Bronchial epithelial cell (primary cell): ENCODE measurements at places on chromosomes 2 and 18. TPM values are rescaled to one million over a fixed set of nuclear protein-coding genes. Genes with fewer than 3 reads are reported as not detected.
A peak's percentile ranks its signal among the peaks of the same experiment; 100 is the strongest.

GKN2 gene
- not detected in 2 replicates for total RNA-seq

RASGRP3 gene
- 0.38 and 0.79 TPM in 2 replicates for total RNA-seq

- peak; percentile 49 for DNase-seq
Measured at GRCh38 chr18:33210575-33211189, 229.8 kb downstream of the CCDC178 start.

DNA sequence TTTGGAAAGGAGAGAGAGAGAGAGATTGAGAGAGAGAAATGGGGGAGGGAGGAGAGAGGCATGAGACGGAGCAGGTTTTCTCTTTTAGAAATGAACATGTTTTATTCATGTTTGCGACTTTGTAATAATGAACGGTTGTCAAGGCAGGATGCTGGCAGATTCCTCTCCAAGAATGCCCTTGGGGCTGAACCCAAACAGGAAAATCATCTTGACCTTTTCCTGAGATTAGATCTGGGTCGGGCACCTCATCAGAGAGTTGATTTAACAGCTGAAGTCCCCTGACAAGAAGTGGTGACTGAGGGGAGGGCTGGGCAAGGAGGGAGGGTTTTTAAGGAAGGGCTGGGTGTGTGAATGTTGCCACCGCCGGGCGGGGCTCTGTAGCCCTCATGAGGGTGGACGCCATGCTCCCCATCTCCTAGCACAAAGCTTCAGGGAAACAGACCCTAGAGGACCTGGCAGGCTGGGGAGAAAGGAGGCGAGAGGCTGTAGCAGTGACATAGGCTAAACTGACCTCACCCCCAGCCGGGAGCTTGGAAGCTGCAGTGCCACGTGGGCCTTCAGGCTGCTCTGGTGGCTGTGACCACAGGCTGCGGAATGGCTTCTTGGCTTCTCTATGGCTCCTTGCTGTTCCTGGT lies 60.0 kb downstream of the LIPG start:
- no peak for DNase-seq

DNA sequence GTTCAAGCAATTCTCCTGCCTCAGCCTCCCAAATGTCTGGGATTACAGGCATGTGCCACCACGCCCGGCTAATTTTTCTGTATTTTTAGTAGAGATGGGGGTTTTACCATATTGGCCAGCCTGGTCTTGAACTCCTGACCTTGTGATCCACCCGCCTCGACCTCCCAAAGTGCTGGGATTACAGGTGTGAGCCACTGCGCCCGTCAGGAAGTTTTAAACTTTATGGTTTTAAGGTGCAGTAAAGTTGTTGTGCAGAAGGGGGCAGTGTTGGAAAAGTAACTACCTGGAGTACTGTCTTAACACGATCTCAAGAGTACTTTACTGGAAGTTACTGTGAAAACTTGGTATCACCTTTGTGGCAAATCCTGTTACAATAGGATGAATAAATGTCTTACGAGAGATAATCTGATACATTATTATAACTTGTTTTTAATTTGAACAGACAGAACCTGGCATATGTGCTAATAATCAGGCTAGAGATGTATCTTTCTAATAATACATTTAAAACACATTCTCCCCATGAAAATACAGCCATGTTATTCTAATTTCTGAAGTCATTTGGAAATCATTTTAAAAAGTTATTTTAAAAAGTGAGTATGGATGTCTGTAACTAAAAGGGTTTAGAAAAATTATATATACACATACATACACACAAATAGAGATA lies 10.8 kb downstream of the SPDYA start:
- peak; percentile 72 for DNase-seq

DNA sequence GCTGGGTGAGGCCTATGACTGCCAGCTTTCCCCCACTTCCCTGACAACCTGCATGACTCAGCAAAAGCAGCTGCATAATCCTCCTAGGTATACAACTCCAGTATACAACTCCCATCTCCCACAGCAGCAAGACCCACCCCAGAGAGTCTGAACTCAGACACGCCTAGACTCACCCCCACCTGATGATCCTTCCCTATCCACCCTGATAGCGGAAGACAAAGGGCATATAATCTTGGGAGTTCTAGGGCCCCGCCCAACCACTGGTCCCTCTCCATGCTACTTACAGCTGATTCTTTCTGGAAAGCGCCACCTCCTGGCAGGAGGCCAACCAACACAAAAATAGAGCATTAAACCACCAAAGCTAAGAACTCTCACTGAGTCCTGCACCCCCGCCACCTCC lies 296.5 kb downstream of the DCC start:
- no peak for DNase-seq

DNA sequence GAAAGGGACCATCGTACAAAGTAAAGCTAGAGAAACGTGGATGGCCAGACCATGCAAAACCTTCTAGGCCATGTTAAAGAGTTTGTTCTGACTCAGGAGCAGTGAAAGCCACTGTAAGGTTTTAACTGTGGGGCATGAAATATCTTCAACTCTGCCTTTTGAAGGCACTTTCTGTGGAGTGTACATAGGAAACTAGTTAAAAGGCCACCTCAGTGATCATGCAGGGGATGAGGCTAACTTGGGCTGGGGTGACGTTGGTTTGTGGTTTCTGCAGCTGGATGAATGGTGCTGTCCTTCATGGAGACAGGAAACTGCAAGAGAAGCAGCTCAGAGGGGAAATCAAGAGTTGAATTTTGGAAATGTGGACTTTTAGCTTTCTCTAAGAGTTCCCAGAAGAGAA lies 190.7 kb downstream of the CDCA7 start:
- no peak for DNase-seq

DNA sequence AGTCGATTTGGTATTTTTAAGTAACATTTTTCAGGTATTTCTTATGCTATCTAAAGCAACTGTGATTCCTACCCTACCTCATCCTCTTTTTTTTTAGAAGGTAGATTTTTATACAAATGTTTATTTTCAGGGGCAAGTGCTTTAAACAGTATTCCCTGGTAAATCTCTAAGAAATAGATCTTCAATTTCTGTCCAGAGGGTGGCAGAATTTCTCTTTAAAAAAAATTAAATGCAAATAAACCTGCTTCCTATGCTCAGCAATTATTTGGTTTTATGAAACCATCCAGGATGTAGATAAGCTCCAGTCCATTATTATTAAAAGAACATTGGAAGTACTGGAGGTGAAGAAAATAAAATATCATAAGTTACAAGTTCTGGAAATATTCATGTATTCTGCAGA lies 191.9 kb downstream of the MYO3B start:
- DNase-seq, result peak; percentile 37

- no peak for DNase-seq
Measured at GRCh38 chr2:113760400-113760799, 4.0 kb upstream of the SLC35F5 start.

GRCh38 chr18:39622431-39622830 lies 2056.8 kb upstream of the CELF4 start:
- no peak for DNase-seq

DNA sequence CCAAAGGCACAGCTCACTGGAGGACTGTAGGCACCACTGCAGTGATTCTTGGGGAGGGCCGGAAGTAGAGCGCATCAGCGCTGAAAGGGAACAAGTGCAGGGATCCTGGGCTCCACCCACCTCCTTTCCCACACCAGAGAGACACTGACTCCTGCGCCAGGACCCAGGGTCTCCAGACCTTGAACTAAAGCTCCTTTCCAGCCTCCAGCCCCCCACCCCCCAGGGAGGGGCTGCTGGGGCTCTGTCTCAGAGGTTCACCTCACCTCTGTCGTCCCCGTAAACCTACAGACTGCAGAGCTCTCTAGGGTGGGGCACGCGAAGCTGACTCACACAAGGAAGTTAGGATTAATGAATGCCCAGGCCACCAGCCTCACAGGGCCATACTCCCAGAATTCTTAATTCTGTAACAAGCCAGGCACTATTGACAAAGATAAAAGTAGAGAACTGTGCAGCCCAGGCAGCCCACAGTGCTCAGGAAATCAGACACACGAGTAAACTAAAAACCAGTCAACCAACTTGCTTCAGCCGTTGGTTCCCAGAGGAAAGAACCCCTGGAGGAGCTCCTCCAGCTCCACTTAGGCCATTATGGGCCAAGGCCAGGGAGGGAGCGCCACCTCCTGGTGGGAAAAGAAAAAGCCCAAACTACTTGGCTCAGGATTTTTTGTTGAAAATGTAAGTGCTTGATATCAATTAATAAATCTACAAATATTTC lies 45.1 kb upstream of the ACAA2 start:
- DNase-seq, result peak; percentile 65

DNA sequence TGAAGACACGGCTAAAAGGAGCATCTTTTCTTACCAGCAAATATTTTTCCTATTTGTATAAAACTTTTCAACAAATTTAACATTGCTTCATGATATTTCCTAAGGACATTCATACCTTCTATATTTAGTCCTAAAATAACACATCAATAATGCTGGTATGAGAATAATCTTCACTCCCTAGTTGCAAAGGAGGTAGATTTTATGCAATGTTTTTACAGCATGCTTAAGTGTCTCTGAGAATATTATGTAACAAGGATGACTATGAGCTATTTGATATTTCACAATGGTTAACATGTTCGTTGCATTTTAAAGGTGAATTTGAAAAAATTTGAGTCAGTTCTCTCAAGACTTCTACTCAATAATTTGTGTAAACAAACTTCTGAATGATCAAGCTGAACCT lies 506.7 kb downstream of the NUP35 start:
- DNase-seq, result no peak

DNA sequence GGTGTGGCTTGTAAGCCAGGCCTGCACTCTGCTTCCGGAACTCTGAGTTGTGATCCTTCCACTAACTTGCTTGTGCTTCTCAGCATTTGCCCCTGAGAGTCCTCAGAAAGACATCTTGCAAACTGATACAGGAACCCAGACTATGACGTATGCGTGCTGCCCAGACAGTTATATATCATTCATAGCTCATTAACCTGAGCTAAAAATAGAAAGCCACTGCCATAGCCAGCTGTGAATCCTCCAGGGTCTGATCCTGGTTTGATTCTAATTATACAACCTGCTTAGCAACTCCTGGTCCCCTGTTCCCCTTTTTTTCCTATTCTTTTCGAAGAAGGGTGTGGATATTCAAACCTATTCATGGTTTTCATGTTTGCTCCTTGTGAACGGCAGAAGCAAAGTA lies 63.7 kb downstream of the MARCHF4 start:
- no peak for DNase-seq
